Activated CD4-positive, alpha-beta T cell treated with anti-CD3 and anti-CD28 coated beads for 36 hours (primary cell): ENCODE measurements at places on chromosomes 7 and 10.

- DNase-seq: no peak
These were observed 47.3 kb upstream of the PIP4K2A start for GRCh38 chr10:22761569-22762220.

DNA sequence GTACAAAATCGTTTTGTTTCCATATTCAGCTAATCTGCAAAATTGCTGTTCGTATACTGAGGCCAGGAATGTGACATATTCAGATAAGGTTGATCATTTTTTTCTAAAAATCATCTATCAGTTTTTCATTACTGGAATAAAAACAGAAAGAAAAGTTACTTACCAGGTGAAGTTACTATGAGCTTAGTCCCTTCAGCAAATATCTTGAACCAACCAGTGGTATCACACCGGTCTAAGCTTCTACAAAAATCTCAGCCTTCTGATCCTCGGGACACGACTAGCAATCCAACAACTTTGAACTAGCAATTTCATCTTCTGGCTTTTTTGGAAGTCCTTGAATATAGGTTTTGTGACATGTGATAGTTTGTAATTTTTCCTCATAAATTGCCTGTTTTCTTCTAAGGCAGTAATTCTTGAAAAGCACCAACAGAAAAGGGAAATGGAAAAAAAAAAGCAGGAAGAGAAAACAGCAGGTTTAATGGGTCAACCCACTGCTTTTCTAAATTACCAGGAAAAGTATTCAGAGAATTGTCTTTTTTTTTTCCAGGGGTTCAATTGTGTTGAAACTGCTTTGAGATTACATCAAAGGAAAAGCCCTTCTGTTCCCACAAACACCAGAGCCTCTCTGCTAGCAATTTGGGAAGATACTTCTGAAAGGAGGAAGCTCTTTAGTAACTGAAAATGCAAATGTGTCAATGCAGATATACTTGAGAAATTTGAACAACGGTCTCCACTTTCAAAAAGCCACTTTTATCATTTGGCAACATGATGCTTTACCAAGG, 2.9 kb upstream of the TARP start:
- DNase-seq: no peak

DNA sequence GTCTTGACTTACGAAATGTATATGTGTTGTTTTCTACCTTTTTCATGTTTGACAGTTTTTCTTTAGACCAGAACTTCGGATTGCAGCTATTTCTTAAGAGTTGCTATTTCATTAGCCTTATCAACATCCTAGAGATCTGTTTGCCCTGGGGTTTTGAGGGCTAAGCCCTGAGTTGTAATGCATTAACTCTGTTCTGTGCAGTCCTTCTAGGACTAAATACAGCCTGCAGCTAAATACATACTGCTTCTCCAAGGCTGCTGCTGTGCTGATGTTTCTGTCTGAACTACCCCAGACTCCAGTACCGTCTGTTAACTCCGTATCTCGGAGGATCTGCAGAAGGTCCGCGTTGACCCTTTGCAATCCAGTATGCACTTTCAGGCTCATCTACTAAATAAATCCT, 26.5 kb downstream of the KIAA1217 start:
- no peak for DNase-seq

GRCh38 chr7:131147604-131148003, 180.1 kb upstream of the MKLN1 start:
- no peak for DNase-seq

DNA sequence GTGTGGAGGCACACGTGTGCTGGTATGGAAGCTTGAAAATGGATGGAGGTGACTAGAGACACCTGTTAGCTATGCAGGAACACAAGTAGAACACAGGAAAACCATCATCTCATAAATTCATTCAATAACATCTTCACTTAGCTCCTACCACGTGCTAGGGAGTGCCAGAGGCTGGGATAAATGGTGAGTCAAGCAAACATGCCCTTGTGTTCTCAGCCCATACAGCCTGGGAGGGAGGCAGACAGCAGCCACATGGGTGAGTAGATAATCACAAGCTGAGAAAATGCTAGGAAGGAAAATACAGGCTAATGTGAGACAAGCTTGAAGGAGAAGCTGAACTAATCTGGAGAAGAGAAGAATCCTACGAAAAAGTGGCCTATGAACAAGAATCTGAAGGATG, 468.0 kb upstream of the ZMIZ1 start:
- DNase-seq: no peak

DNA sequence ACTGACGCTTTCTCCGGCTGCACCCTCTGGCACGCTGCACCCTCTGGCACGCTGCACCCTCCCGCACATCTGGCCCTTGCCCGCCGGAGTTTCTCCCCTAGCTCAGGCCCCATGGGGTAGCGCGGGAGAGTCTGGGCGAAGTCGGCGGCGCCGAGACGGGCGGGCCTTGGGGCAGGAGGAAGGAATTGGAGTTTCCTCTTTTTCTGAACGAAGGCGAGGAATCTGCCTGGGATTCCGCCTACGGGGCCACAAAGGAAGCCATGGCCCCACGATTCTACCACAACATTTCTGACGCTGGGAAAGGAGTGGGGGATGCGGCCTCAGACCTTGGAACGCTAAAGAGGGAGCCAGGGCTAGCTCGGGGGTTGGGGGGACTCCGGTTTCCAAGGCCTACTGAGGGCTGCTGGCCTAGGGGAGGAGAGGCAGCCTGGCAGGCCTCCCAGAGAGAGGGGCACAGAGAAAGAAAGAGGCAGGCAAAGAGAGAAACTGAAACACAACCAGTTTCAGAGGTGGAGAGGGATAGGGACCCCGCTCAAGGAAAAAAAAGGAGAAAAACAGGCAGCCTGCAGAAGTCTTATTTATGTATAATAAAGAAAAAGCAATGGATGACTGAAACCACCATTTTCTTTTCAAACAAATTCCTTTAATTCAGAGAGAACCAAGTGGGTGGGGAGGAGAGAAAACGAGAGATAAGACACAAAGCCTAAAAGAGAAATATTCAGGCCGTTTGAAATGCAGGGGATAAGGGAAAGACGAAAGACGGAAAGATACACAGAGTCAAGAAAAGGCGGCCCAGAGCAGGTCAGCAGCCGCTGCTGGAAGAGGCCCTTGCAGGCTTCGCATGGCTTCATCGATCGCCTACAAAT, 4.3 kb downstream of the TLX1 start:
- DNase-seq: peak; percentile 38

- no peak for DNase-seq
These were observed 1.1 kb downstream of the ASL start for GRCh38 chr7:66076462-66077329.
